ENCODE measurements at places on chromosomes 4 and X.

DNA sequence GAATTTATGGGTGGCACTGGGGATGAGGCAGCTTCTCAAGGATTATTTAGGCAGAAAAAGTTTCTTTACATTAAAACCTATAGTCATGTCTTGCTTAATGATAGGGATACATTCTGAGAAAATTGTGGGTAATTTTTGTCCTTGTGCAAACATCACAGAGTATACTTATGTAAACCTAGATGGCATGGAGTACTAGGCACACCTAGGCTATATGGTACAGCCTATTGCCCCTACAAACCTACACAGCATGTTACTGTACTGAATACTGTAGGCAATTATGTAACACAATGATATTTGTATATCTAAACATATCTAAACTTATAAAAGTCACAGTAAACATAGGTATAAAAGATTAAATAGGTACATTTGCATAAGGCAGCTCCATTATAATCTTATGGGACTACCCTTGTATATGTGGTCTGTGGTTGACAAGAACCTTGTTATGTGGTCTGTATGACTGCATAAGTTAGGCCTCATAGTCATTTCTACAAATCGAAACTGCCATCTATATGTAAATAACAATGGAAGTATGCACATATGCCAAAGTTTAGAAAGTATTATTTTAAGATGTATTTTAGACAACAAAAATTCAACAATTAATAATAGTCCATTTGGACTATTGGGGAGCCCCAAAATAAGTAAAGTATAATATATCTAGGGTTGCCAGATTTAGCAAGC is 87.3 kb downstream of the CFAP299 start:
- DNase-seq, result no peak

GRCh38 chr4:161249779-161250440 is 913.9 kb downstream of the FSTL5 start:
- DNase-seq, result no peak

GRCh38 chr4:54281054-54281766 is 52.1 kb downstream of the PDGFRA start:
- DNase-seq, result no peak

DNA sequence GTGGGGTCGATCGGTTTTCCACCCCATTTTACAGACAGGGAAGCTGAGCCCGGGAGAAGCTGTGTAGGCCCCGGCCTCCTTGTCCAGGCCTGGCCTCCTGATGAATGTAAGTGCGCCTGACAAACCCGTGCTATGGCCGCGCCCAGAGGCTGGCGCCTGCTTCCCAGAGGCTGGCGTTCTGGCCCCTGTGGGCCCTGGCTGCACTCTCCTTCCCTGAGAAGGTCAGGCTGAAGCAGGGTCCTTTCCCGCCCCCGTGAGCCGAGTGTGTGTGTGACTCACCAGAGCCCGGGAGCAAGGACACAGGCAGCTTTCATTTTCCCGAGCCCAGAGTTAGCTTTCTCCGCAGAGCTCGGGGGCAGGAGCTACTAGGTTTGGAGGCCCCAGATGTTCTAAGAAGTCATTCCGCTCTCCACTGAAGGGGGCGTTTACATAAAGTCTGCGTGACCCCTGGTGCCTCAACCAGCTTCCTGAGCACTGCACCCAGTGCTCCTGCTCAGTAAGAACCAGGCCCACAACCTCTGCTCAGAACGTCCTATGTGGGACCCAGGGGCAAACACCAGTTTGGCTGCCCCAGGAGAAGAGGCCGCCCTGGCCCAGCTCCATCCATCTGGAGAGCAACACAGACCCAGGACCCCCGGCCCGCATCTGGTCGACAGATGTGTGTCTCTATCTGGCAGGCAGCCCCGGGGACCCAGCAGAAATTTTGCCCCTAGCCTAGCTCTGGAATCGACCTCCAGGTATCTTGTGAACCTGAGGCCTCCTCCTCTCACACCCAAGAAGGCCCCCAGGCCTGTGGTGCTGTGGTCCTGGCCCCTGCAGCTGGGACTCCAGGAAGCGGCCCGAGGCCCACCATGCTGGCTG is 13.6 kb downstream of the UVSSA start:
- no peak for DNase-seq

DNA sequence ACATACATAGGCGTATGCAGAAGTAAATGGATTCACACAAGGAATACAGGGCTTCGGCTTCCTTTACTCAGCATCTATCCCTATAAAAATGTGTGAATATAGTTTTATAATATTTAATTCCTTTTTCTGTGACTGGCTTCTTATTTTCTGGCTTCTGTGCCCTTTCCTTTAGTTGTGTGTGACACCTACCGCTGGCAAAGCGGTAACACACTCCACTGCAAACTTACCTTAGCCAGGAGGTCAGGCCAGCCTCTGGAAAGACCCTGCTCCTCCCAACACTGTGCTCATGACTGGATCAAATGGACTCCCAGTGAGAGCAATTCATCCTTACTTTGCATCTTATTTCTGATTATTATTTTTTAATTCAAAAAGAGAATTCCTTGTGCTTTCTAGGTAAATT is 244.2 kb downstream of the ANK2 start:
- DNase-seq, result no peak

DNA sequence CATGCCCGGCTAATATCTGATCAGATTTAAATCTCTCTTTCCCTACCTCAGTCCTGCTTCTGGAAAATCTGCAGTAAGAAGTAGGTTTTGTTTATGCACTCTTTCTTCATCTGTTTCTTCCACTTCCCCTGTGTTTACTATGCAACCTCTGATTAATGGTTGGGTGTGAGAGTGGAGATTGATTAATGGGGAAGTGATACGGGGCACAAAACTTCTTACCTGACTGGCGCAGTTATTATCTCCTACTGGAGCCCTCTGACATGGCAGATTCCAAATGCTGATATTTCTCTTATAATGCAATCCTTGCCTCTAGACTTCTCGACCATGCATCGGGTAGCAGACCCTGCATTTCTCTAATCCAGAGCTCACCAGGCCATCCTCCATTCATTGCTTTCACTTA is 60.2 kb upstream of the HPGD start:
- no peak for DNase-seq

Data from activated CD8-positive, alpha-beta memory T cell treated with anti-CD3 and anti-CD28 coated beads for 4 hours (primary cell).